ENCODE measurements at places on chromosomes 6 and 20.

DNA sequence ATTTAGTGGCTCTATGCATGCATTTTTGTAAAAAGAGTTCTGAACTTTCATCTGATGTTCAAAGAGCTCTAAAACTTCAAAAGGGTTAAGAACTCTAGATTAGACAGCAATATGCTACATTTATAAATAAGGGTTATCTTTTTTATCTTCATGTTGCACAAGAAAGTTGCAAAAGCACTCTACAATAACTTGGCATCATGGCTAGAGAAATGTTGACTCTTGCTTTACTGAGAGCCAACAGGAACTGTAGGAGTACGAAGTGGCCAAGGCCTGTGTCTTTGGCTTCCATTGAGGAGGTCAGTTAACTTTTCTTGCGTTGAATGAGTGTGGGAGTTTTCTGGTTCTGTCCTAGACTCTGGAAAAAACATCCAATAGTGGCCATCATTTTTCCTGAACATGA lies 516.9 kb downstream of the TFAP2B start:
- DNase-seq, result peak; percentile 2

DNA sequence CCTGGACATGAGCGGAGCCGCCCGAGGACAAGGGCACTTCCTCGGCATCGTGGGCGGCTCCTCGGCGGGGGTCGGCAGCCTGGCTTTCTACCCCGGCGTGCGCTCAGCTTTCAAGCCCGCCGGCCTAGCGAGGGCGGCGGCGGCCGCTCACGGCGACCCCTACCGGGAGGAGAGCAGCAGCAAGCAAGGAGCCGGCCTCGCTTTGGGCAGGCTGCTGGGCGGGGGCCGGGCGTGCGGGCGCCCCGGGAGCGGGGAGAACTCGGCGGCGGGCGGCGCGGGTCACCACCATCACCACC lies 6.7 kb downstream of the PRDM13 start:
- peak; percentile 75 for DNase-seq

- no peak for DNase-seq
These were observed 4.1 kb upstream of the CALHM5 start for GRCh38 chr6:116507324-116507723.

GRCh38 chr20:49435639-49436038 lies 46.8 kb downstream of the KCNB1 start:
- DNase-seq, result no peak

All from hematopoietic multipotent progenitor cell treated with erythropoietin and hydrocortisone succinate and interleukin-3 and kit ligand, for 4 days (in vitro differentiated cells).